ENCODE measurements at places on chromosomes 7 and 10. TPM values are rescaled to one million over a fixed set of nuclear protein-coding genes. Genes with fewer than 3 reads are reported as not detected.

DNA sequence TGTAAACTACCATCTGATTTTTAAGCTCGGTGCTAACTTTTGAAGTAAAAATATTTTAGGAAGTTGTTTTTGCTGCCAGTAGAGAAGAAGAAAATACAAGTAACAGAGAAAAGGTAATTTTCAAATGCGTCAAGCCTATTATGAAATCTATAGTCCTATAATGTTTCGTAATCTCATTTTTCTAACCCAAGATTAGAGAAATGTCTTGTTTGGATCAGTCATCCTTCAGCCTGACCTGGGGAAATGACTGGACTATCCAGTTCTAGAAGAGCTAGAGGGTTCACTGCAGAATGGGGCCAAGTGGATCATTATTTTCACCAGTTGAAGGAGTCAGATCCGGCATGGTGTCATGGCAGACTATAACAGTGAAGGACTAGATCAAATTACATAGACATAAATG is 62.7 kb upstream of the FGL2 start:
- no peak overlapping the region for H3K27ac ChIP-seq
- no peak overlapping the region for H3K4me3 ChIP-seq
- H3K36me3 ChIP-seq = no peaks in the 10 kb centered on the region
- H3K4me1 ChIP-seq = no peaks in the 10 kb centered on the region

GRCh38 chr7:73364006-73364728 is 36.2 kb downstream of the FKBP6 start:
- no peak overlapping the region for H3K27ac ChIP-seq
- no peak for DNase-seq
- no peaks in the 10 kb centered on the region for H3K4me1 ChIP-seq
- no peak overlapping the region for H3K4me3 ChIP-seq

DNA sequence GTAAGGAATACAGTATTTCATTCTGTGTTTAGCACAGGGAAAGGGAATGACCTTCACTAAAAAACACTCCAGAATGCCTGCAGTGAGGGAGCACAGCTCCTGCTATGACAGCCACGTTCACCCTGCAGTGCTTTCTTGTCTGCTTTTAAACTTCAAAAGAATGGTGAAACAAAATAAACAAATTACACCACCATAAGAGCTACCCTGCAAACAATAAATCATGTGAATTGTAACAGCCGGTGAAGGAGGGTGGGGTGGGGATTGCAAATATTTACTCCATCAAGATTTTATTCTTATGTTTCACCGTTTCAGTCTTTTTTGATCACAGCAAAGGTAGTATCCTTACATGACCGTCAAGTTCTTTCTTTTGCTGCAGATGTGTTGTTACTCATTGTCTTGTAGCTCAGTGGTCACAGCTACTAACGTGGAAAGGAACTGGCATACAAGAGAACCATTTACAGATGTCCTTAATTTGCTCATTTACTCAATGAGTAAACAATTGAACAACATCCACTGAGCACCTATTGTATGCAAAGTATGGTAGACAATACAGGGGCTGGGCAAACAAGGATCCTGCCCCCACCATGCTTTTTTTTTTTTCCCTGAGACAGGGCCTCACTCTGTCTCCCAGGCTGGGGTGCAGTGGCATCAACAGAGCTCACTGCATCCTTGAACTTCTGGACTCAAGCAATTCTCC is 4.1 kb upstream of the CHN2 start:
- no peaks in the 10 kb centered on the region for H3K4me1 ChIP-seq
- H3K27me3 ChIP-seq = no peaks in the 10 kb centered on the region
- H3K27ac ChIP-seq = no peak overlapping the region
- DNase-seq = no peak
- no peak overlapping the region for H3K4me3 ChIP-seq

GRCh38 chr7:111605246-111605645 is 43.0 kb upstream of the IMMP2L start:
- no peaks in the 10 kb centered on the region for H3K4me1 ChIP-seq
- H3K4me3 ChIP-seq = no peak overlapping the region
- H3K27ac ChIP-seq = no peak overlapping the region
- H3K27me3 ChIP-seq = no peaks in the 10 kb centered on the region
- no peaks in the 10 kb centered on the region for H3K36me3 ChIP-seq
- DNase-seq = no peak

BEND7 gene
- not detected for total RNA-seq

Data from naive thymus-derived CD4-positive, alpha-beta T cell (primary cell).